NCI-H2171 treated with DMSO at 0.1 percent for 48 hours (cell line): ENCODE measurements at places on chromosomes 1 and 21.

- DNase-seq, result no peak
These were observed 140.8 kb downstream of the LMX1A start for GRCh38 chr1:165215676-165216075.

GRCh38 chr1:58465825-58466629 lies 80.5 kb downstream of the OMA1 start:
- peak; percentile 39 for DNase-seq

DNA sequence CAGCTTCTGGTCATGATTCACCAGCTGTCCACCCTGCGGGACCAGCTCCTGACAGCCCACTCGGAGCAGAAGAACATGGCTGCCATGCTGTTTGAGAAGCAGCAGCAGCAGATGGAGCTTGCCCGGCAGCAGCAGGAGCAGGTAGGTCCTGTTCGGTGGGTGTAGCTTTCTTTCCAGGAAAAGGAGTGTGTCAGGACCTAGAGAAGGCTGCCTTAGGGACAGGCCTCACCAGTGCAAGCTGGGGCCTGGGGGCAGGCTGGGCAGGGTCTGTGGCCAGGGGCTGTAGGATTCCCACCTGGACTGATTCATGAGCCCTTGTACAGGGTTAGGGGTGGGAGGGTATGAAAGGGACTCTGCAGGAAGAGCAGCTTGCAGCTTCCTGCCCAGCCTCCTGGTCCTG lies 35.3 kb downstream of the ETNK2 start:
- no peak for DNase-seq

- DNase-seq, result no peak
These were observed 749 bp downstream of the AKIRIN1 start for GRCh38 chr1:38991638-38992411.

DNA sequence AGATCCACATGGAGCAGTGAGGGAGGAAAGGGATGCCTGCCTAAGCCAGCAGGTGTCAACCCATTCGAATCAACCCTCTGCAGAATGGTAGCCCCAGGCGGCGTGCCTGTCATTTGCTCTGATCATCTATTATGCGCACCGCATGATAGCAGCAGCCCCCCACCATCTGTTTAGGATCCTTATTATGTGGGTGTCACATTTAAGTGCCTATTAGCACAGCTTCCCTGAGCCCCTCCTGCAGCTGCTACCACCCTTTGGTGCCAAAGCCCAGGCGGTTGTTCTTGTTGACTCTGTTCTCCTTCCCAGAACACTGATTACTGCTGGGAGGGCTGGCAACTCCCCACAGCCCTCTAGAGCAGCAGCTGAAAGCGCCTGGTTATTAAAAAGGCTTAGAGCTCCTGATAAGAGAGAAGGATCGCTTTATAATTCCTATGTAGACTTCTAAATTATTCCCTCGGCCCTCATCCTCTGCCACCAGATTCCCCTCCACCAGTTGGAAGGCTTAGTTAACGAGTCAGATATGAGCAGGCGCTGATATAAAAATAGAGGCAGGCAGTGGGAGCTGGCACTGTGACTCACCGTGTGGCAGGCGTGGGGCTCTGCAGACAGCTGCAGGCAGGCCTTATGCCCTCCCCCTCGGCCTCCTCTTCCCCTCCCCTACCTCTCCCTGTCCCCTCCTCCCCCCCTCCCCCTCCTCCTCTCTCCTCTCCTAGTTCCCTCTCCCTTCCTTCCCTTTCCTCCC lies 23.0 kb downstream of the ACTA1 start:
- DNase-seq, result peak; percentile 97

GRCh38 chr1:25766721-25767436 lies 33.1 kb upstream of the SELENON start:
- DNase-seq, result peak; percentile 44
